ENCODE measurements at places on chromosomes 1 and 21. TPM values are rescaled to one million over a fixed set of nuclear protein-coding genes. Genes with fewer than 3 reads are reported as not detected.

SLAMF1 gene
- polyA plus RNA-seq, result 0.04 TPM

MSH4 gene
- 0.42 TPM for polyA plus RNA-seq

DYNLT5 gene
- polyA plus RNA-seq, result 3.3 TPM

AQP10 gene
- polyA plus RNA-seq, result 0.14 TPM

ZNF593OS gene
- polyA plus RNA-seq, result 1.9 TPM

SLFNL1 gene
- polyA plus RNA-seq, result 0.97 TPM

LHX8 gene
- not detected for polyA plus RNA-seq

DNA sequence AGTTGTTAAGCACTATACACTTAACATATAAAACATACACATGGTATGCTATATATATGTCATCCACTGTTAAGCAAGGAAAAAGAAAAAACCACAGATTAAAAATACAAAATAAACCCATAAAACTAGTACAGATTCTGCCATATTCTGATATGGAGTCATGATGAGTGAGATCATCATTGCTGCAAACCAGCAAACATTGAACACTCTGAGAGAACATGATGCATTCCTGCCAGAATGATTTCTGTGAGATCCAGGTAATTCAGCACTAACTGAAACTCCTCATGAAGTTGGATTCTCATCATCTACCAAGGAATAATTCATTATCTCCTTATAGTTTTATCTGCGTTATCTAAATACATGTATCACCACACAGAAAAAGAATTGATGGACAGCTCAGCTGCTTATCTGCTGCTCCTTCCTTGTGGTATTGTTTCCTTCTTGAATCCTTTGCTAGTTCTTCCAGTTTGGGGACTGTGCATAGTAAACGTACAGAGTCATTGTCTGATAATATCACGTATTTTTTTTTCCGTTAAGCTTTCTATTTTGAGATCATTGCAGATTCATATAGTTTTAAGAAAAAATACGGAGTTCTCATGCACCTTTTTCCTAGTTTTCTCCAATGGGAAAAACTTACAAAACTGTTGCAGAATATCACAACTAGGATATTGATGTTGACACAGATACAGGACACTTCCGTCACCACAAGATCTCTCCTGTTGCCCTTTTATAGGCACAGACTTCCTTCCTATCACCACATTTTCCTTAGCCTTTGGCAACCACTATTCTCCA lies 9.3 kb downstream of the RAB4A start:
- no peak for DNase-seq

DNA sequence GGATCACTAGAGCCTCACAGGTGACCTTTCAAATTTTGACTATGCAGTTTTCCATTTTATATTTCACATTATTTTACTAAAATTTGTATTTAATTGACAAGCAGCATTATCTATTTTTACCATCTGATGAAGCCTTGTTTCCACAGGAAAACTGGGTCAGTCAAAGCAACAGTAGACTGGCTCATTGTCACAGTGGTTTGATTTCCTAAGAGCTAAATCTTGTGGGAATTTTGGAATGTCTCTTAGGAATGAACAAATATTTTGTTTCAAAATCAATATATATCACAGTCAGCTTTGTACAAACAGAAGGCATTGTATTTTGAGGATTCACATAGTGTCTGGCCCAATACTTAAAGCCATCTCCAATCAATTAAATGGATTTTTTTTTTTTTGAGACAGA lies 152.6 kb upstream of the RNPC3 start:
- DNase-seq, result no peak

GRCh38 chr1:46522184-46522968 lies 29.1 kb downstream of the KNCN start:
- DNase-seq, result no peak

GRCh38 chr1:31815752-31816500 lies at the start of gene SPOCD1:
Gene SPOCD1, minus strand, starts transcription at chr1:31816022. Its CDS starts 689 bp downstream, at chr1:31815333.
- peak; percentile 46 for DNase-seq

DNA sequence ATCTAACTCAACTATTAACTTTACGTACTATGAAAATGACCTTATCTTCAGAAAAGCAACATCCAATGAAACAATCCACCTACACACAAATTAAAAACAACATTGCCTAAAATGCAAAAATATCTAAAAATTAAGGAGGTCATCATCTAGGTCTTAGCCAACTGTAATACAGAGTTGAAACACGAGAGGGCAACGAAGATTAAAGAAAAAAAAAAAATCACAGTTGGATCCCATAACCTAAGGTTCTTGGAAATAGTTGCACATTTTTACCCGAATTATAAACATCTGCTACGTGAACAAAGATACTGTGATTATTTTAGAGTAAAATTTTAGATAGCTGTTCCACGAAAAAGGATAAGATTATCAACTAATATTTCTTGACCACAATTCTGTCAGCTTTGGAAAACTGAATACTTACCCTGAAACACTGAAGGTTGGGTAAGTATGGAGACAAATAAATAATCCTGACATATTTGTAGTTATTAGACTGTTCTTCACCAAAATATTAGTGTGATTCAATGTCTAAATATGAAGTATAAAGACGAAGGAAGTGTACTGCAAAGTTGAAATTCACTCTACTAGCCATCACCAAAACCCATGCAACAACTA lies 88.0 kb upstream of the AK4 start:
- DNase-seq, result peak; percentile 17

DNA sequence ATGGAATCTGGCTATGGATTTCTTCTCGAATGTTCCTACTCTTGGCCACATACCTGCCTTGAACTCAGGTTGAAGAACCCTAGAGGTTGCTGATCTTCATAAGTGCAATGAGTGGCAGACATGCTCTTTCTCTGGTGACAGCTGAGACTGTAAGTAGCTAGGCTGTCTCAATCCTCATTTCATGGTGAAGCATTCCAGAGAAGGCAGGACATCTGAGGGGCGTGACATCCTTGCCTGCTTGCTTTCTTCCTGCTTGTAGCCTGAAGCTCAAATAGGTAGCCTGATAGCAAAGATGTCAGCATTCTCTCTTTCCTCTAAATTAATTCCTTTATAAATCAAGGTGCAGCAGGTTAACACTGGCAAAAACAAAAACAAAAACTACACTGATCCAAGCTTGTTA lies 114.6 kb upstream of the MAGI3 start:
- no peak for DNase-seq

DNA sequence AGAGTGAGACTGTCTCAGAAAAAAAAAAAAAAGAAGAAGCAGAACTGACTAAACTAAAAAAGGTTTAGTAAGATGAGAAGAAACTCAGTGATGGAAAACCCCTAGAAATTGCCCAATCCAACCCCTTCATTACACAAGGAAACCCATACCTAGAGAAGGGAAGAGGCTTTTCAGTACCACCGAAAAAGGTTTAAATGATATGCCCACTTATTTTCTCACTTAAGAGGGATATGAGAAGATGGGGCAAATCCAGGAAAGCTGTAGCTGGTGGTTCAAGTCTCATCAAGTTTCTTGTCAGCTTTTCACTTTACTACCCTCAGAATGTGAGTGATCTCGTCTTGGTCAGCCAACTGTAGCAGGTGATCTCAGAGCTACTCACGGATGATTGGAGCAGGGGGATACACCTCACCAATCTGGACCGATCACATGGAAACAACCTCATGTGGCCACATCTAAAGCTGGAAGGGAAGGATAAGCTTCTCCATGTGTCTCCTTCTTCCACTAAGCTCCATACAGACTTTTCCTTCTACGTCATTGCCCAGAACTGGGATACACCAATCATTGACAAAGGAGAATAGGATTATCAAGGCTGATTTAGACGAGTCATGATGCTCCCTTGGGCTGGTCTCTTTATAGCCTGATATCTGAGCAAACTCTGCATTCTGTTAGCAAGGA lies 126.7 kb upstream of the POU3F1 start:
- DNase-seq, result no peak

GRCh38 chr1:159054427-159054826 lies 22.1 kb downstream of the AIM2 start:
- DNase-seq, result no peak

GRCh38 chr1:205970486-205970885 lies 27.2 kb upstream of the SLC26A9 start:
- DNase-seq, result no peak

DNA sequence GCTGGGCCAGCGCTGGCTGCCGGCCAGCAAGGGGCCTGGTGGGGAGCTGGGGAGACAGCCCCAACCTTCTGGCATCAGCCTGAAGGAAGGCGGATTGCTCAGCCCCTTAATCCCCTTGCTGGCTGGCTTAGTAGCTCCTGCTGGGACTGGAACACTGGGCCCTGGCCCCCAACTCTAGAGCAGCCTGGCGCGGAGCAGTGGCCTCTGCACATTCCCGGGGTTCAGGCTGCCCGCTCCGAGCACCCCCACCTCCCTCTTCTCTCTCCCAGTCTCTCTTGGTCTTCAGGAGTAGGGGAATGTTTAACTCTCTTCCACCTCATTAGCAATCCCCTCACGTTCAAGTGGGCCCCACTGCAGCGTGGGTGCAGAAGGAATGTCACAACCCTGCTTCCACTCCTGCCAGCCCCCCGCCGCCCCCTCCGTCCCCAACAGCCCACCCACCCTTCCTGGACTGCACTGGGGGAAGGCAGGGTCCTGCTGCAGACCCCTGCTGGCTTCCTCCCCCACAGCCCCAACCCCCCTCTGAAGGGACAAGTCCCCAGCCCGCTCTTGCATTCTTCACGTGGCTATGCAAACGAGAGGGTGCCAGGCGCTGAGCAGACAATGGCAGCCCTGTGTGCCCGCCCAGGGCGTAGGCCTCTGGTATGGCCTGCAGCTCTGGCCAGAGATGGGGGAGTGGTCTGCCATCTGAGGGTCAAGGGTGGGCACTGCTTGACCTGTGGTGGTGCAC lies 980 bp upstream of the CLDN19 start:
- DNase-seq, result no peak

DNA sequence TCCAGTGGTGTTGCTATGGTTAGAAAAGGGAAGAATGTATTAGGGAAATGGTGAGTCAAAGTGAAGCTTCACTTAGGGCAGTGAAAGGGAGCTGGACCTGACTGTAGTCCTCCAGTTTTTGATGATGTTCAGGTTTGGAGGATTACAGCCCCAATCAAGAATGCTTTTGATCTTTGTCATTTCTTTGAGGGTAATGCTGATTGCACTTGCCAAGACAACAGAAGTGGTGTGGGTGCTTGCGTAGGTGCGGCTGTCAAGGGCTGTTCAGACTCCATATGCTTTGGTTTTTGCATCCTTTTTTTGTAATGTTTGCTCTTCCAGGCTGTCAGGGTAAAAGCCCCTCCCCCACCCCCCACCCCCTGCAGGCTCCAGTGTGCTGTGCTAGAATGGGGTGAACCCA lies 38.9 kb downstream of the HHAT start:
- no peak for DNase-seq

DNA sequence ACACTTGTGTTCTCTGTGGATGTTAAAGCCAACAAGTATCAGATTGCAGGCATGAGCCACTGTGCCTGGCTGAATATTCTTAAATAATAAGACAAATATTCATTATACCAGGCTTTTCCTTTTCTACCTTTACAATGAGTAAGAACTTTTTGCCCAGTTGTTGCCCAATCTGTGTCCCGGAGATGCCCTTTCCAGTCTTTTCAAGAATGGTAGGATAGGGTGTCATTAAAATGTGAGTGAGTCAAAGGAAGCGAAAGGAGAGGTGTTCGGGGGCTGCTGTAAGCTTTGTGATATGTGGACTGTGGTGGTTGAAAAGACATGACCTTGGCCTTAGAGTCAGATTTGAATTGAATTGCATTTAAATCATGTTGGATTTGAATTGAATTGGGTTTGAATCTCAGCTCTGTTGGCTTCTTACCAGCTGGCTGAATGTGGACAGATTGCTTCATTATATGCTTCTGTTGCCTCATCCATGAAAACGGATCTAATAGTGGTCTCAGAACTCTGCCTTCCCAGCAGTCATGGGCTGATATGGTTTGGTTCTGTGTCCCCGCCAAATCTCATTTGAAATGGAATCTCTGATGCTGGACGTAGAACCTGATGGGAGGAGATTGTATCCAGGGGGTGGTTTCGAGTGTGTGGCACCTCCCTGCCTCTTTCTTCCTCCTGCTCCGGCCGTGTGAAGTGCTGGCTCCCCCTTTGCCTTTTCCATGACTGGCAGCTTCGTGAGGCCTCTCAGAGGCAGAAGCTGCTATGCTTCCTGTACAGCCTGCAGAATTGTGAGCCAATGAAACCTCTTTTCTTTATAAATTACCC lies 22.7 kb upstream of the AADACL3 start:
- no peak for DNase-seq

GRCh38 chr1:55374801-55375616 lies 159.8 kb upstream of the USP24 start:
- DNase-seq, result no peak

DNA sequence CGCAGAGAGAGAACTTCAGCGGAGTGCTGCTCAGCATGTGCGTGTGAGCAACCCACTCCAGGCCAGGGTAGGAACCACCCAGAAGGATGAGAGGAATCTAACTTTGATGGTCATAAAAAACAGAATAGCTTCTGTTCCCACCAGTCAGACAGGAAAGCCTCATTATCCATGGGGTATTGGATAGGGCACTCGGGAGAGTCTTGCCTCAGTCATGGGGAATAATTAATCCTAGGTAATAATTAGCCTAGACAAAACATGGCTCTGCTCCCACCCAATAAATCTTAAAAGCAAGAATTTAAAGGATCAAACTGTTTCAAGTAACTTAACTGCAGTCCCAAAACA lies 35.3 kb downstream of the LDLRAD1 start:
- peak; percentile 25 for DNase-seq

DNA sequence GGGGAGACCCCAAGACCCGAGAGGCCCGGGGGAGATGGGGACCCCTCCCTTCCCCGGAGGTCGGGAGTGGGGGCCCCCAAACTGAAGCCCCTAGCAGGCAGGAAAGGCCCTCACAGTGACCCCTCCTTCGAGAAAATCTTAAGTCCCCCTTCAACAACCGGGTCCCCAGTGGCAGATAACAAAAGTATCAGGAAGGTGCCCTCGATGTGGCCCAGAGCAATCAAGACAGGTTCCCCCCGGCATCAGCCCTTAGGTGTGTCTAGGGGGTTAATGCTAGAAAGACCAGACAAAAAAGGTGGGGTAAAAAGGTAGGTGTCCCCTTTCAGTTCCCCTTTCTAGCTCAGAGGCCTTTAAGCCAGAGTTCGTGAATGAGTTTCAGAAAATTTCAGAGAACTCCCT lies 282 bp upstream of the ECE1 start:
- no peak for DNase-seq

- no peak for DNase-seq
Measured at GRCh38 chr1:192878249-192878648, 69.4 kb downstream of the RGS2 start.

DNA sequence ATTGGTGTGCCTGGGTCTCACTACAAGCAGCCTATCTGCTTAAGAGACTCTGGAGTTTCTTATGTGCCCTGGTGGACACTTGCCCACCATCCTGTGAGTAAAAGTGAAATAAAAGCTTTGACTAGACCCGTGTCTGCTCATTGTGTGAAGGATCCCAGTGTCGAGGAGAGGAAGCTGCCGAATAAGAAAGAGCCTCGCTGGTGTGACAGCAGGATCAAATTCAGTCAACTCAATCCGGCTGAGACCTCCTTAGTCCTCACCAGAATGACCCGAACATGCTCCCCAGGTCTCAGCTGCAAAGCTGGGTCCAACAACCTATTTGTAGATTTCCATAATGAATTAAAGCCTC lies 14.8 kb downstream of the CD2 start:
- DNase-seq, result no peak

- no peak for DNase-seq
Measured at GRCh38 chr1:23980728-23981070, 572 bp upstream of the SRSF10 start.

GRCh38 chr1:244248426-244248825 lies 197.3 kb downstream of the ZBTB18 start:
- DNase-seq, result no peak

All from renal cortex interstitium (tissue), 15 donors.